Left renal pelvis (tissue), 4 donors: ENCODE measurements at places on chromosomes 6 and 20.

DNA sequence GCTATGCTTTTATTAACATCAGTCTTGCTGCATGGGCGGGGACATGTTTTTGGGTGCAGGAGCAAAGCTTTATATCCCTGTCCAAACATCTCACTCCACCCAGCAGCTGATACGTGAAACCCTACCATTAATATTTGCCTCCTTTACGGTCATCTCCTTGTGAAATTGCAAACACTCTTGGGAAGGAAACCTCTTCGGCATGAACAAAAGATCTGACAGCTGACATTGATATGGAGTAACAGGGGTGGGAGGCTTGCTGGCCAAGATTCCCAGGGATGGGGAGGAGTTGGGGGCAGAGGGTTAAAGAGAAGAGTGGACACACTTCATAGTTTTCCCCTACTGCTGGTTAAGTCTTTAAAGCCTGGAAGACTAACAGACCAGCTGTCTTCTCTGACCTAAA lies 22.2 kb upstream of the VEGFA start:
- DNase-seq: no peak

DNA sequence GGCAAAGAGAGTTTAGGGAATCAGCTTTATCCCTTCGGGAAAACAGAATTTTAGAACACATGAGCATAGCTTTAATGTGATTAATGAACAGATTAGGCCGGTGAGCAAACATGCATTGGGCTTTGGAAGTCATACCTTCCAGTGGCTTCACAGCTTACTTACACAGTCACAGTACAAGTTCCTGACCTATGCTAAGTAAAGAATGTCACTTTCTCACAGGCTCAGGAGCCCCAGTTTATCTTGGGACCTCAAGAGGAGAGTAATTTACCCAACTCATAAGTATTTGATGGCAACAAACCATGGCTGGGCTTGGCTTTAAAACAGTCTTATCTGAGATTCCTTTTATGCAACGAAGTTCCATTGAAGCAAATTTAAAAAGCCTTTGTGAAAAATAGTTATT lies 195.9 kb downstream of the AKAP7 start:
- no peak for DNase-seq

- DNase-seq: no peak
Observed at GRCh38 chr20:63074631-63075030, 67.9 kb upstream of the BHLHE23 start.

GRCh38 chr20:32858701-32859372 lies at the start of gene EFCAB8:
EFCAB8 (plus strand) TSS chr20:32858923; CDS start chr20:32863793, 4,870 bp downstream.
- DNase-seq: no peak

DNA sequence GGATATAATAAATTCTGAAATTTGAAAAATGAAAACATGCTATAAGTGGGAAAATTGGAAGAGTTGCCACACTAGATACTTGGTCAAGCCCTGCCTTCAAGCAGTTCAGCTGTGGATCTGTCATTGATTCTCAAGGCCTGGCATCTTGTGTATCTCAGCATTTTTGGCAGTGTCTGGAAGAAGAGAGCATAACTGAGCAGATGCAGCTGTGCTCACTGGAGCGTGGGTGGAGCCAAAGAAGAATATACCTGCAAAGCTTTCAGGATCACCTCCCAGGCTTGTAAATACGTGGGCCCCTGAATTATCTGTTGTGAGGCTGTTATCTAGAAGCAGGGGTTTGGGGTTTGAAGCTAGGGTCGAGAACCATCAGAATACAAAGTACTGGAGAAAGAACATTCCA lies 31.3 kb upstream of the CHD6 start:
- DNase-seq: no peak

- no peak for DNase-seq
Observed at GRCh38 chr6:89610149-89610642, 28.4 kb downstream of the LYRM2 start.

- DNase-seq: no peak
Observed at GRCh38 chr6:14216946-14217684, 99.5 kb downstream of the CD83 start.

DNA sequence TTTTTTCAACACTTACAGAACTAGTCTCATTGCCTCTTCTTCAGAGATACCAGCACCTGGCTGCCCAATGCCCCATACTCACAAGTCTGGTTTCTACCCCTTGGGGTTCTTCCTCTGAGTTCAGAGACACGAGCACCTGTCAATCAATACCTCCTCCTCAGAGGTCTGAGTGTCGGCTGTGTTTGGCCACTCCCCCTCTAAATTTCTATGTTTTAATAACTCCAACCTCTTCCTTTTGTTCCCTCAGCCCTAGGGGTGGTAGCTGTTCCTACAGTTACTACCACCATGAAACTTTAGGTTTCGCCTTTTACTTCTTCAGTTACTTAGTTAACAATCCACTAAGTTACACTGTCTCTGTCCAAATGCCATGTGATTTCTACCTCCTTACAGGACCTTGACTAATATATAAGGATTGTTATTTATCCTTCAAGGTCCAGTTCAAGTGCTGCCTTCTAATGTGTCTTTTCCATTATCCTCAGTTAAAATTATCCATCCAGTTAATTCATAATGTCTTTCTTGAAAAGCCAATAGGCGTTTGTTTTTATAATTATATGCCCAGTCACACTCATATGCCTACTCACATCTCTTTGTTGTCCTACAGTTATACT lies 14.6 kb upstream of the PHF20 start:
- DNase-seq: no peak

- no peak for DNase-seq
Observed at GRCh38 chr20:61931476-61932198, 134.0 kb downstream of the TAF4 start.
